ENCODE measurements at places on chromosomes 12 and 14. TPM values are rescaled to one million over a fixed set of nuclear protein-coding genes. Genes with fewer than 3 reads are reported as not detected.

The SYCP3 gene
- total RNA-seq, result not detected

The GLT8D2 gene
- 30.4 TPM for total RNA-seq

The PYGL gene
- 51.2 TPM for total RNA-seq

The ANO2 gene
- 18.5 TPM for total RNA-seq

The SLC6A12 gene
- total RNA-seq, result 1.2 TPM

The RPS6KL1 gene
- 17.6 TPM for total RNA-seq

The KLRC2 gene
- not detected for total RNA-seq

The LRRK2 gene
- total RNA-seq, result 28.8 TPM

The MDM1 gene
- 17.1 TPM for total RNA-seq

The FAM186B gene
- 0.42 TPM for total RNA-seq

The RIMBP2 gene
- 0.54 TPM for total RNA-seq

The ESPL1 gene
- 0.78 TPM for total RNA-seq

All from thoracic aorta (tissue), 2 donors.